ENCODE measurements at places on chromosomes 6 and 20.
A peak's percentile ranks its signal among the peaks of the same experiment; 100 is the strongest.

DNA sequence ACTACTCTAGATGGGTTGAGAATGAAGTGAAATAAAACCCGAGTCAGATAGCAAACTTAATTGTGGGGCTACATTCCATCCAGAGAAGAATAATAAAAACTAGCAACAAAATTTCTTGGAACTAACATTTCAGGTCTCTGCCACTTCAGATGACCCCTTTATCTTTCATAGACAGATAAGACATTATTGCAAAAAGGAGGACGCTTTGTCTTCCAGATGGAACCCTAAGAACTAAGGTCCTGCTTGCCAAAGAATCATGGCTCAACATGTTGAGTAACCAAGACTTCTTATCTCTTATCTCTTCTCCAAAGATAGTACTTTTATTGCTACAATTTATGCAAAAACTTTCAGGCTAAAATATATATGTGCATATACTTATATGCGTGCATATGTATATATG is 221.1 kb upstream of the PREP start:
- no peak for DNase-seq

DNA sequence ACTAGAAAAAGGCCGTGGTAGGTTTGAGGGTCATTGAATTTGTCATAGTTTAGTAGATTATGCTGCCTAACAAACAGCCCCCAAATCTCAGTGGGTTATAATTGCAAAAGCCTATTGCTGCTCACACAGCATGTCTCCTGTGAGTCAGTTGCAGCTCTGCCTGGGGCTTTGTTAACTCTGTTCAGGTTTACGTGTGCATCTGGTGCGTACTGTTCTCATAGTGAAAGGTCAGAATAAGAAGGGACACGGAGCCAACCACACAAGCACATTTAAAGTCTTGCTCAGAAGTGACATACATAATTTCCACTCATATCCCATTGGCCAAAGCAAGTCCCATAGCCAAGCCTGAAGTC is 48.1 kb upstream of the BMP2 start:
- DNase-seq, result no peak

GRCh38 chr6:127458817-127459216 is 372 bp downstream of the KIAA0408 start:
- peak; percentile 85 for DNase-seq

- no peak for DNase-seq
Observed at GRCh38 chr20:9573335-9574151, 59.2 kb downstream of the LAMP5 start.

DNA sequence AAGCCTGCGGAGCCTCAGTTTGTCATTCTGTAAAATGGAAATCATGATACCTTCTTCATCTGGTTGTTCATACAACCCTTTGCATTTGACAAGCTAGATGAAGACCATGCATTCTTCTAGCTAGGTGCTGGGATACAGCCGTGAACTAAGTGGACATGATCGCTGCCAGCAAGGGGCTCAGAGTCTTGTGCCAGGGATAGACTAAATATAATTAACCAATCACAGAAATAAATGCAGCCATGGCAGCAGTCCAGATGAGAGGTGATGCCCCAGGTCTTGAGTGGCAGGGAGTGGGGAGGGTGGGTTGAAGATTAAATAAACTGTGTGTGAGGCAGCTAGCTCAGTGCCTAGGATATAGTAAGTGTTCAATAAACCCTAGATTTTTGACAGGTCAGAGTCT is 19.3 kb downstream of the JPH2 start:
- DNase-seq, result no peak

DNA sequence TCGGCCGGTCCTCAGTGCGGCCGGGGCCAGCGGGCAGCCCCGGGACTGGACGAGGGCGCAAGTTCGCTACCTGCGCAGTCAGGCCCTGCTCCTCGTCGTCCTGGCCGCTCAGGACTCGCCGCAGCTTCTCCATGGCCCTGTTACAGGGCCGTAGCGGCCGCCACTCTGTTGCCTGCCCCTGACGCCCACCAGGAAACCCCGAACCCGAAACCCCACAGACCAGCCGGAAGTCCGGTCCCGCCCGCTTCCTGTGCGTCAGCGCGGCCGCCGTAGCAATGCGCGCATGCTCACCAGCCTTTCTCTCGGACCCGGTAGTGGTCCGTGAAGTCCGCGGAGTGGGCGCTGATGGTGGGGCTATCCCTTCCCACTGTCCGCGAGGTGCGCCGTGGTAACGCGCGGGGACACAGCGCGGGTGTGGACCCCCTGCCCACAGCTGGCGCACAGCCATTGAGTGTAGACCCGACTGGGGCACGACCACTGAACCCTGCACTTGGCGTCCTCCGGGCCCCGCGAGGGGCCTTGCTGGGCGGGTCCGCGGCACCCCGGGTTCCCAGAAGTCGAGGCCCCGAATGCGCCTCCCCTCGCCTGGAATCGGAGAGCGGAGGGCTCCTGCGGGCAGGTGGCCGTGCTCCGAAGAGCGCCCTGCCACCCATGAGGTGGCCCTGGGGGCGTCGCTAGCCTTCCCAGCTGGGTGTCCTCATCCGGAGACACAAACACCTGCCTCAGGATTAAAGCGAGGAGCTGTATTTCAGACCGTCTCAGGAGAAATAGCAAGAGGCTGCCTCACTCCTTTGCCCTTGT is at the start of gene SFT2D1:
Gene SFT2D1 (minus strand): TSS at position 197 of the 801 bp plus-strand sequence. CDS start 64 bp downstream, at position 133.
- peak; percentile 77 for DNase-seq

- no peak for DNase-seq
Observed at GRCh38 chr6:56444855-56445254, 197.5 kb upstream of the COL21A1 start.

- DNase-seq, result no peak
Observed at GRCh38 chr6:115901896-115902295, 158.8 kb downstream of the FRK start.

GRCh38 chr20:53071833-53072232 is 99.7 kb downstream of the TSHZ2 start:
- no peak for DNase-seq

- DNase-seq, result no peak
Observed at GRCh38 chr6:17318435-17319165, 37.4 kb downstream of the RBM24 start.

GRCh38 chr6:112603726-112604125 is 256.6 kb downstream of the RFPL4B start:
- no peak for DNase-seq

DNA sequence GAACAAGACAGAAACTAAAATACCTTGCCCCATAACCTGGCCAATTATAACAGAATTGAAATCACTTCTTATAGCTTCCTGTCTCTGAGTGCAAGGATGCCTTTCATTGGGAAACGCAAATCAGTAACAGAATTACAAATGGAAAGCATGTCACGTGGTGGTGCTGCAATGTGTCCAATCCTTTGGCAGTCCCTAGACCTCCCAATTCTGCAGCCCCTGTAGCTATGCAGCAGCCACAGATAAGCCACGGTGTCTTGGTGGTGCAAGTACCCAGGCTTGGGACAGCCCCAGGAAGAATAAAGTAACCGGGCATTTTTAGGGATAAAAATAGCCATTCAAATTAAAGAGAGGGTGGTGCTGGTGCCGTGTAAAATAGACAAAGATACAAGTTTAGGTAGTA is 134.6 kb upstream of the CCN2 start:
- peak; percentile 47 for DNase-seq

DNA sequence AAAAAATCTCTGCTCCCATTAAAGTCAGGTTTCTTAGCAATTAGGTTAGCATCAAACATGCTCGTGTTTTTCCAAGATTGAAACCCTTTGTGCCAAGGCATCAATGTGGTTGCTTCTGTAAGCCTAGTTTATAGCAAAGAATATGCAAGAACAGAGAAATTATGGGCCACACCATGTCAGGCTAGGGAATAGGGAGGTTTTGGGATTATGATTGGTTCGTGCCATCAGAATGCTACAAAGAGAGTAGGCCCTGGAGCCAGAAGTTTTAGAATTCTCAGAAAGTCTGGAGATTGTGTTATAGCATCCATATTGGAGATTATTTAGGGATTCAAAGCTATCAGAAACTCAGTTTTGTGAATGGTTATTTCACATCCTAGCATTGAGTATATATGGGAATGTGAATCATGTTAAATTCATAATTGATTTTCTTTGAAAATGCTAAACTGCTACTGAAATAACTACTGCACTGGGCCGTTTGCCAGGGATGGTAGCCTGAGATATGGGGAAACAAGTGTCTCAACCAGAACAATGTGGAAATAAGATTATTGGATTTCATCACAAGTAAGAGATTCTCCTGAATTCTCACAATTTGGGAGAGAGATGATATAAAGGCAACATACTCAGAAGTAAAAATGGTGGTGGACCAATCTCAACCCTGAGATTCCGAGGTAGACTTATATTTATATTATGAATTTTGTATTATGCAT is 45.3 kb downstream of the ZNF292 start:
- DNase-seq, result peak; percentile 86

DNA sequence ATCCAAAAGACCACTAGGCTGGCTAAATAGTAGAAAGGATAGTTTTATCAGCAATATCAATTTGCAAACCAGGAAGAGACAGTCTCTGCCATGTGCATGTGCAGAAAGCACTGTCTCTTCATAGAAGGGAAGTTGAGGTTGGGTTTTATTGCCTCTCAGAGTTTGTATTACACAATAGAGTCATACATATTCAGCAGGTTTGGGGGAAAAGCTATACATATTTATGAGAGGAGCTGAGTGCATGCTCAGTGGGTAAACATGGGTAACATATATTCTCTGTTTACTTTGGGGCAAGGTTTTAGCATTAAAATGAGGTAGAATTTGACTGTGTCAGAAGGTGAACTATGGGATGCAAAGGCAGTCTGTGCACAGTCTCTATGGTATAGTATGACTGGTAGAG is 14.9 kb downstream of the TMEM170B start:
- DNase-seq, result no peak

GRCh38 chr6:132713352-132714134 is at the start of gene VNN1:
Gene VNN1, minus strand, starts transcription at chr6:132714055. Its CDS starts 20 bp downstream, at chr6:132714035.
- DNase-seq, result no peak

GRCh38 chr6:14690120-14691056 is 555.5 kb upstream of the JARID2 start:
- DNase-seq, result no peak

DNA sequence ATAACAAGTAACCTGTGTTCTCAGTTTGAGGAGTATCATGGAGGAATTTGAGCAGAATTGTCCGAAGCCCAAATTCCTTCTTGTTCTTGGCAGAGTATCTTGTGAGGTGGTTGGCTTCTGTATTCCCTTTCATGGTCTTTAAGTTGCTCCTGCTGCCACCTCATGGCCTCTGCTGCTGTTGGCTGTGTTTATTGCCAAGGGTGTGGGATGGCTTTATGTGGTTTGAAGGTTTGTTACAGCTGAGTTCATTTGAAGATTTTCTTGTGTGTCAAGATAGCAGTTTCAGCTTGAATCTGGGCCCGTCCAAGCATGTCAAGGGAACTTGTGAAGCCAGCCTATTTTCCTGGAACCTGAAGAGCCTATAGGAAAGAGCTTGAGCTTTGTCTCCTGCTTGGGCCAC is 20.2 kb upstream of the TTK start:
- DNase-seq, result peak; percentile 5

DNA sequence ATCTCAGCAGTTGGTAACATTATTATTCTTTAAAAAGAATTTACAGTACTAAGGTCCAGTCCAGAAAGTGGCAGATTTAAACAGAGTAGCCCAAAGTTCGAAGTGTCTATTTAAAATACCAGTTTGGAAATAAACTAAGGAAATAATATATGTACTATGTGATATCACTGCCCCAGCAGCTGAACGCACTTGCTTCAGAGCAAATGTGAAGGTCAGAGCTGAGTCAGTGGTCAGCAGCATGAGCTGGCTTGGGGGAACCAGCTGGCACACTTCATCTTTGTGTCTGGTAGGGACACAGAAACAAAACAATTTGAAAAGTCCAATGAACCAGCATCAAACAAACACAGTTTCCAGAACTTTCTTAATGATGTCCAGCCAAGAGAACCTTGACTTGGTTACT is 15.4 kb downstream of the TMEM14B start:
- peak; percentile 57 for DNase-seq

GRCh38 chr20:1856424-1856823 is 38.8 kb upstream of the SIRPA start:
- DNase-seq, result no peak

DNA sequence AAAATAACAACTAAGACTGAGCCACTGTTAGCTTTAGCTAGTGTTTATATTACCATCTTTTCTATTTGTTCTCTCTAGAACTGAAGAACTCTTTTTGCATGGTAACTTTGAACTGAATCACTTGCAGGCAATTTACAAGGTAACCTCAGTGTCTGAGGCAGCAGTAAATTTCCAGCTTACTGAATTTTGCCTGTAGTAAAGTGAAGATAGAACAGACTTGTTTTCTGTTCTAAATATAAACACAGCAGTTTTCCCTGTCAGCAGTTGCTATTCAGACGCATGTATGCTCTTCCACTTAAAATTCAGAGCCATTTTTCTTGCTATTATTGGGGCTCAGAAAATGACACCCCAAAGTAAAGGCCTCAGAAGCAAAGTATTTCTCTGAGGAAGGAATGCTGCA is 974.0 kb upstream of the GJE1 start:
- no peak for DNase-seq
